ENCODE measurements at places on chromosomes 2 and 18.

- DNase-seq, result no peak
These were observed 48.2 kb upstream of the KCNG2 start for GRCh38 chr18:79749251-79750191.

DNA sequence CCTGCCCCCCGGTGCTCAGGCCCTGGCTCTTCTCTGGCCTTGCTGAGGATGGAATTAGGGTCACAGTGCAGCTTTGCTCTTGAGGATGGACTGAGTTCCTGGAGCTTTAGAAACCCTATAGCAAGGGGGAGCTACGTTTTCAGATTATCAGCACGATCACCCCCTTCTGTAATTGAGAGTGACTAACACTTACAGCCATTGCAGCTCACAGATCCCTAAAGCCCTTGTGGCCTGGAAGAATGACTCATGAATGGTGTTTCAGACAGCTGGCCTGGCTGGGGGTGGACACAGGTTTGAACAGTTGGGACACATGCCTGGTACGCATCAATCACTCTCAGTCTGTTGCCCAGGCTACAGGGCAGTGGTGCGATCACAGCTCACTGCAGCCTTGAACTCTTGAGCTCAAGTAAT lies 79.7 kb upstream of the IGFBP5 start:
- no peak for DNase-seq

DNA sequence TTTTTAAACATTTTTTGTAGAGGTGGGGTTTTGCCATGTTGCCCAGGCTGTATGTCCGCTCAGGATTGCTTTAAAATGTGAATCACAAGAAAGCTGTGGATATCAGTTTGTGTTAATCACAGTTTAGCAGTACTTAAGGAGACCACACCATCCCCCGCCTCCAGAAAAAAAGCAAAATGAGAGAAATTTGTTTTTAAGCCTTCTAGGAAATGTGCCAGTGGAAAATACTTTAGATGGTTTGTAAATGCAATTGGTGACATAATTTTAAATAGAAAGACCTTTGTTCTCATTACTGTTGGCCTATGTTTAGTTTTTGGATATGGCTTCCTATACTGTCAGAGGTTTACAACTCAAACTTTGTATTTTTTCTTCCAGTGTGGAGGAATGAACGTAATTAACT lies 27.0 kb downstream of the GCA start:
- DNase-seq, result no peak

GRCh38 chr2:54387059-54387991 lies 68.8 kb upstream of the SPTBN1 start:
- DNase-seq, result no peak

GRCh38 chr2:197307236-197307932 lies 3.2 kb downstream of the ANKRD44 start:
- DNase-seq, result no peak

Data from stimulated activated CD8-positive, alpha-beta memory T cell treated with anti-CD3 and anti-CD28 coated beads, Interleukin-4, amount 100 ng/mL, for 1 hour (primary cell).